Muscle of leg (tissue), 16 donors: ENCODE measurements at places on chromosomes 5 and 9. TPM values are rescaled to one million over a fixed set of nuclear protein-coding genes. Genes with fewer than 3 reads are reported as not detected.

SLC6A19 gene
- total RNA-seq: not detected

FIBCD1 gene
- not detected for total RNA-seq

- no peak overlapping the region for H3K4me3 ChIP-seq
- H3K4me1 ChIP-seq: no peaks in the 10 kb centered on the region
- DNase-seq: no peak
- H3K27me3 ChIP-seq: no peaks in the 10 kb centered on the region
- H3K27ac ChIP-seq: no peak overlapping the region
- H3K36me3 ChIP-seq: no peaks in the 10 kb centered on the region
Observed at GRCh38 chr5:60550311-60550710, 149.7 kb downstream of the DEPDC1B start.

C9orf153 gene
- 0.49 TPM for total RNA-seq

SARDH gene
- 6.3 TPM for total RNA-seq

SPINK6 gene
- total RNA-seq: not detected

PHF24 gene
- 0.09 TPM for total RNA-seq

- no peaks in the 10 kb centered on the region for H3K27me3 ChIP-seq
- H3K36me3 ChIP-seq: no peaks in the 10 kb centered on the region
- no peak overlapping the region for H3K27ac ChIP-seq
- no peak for DNase-seq
- H3K4me1 ChIP-seq: peaks cover 2% of the 10 kb centered on the region
- no peak overlapping the region for H3K4me3 ChIP-seq
Observed at GRCh38 chr5:111997711-111998110, 240.7 kb upstream of the NREP start.

DNA sequence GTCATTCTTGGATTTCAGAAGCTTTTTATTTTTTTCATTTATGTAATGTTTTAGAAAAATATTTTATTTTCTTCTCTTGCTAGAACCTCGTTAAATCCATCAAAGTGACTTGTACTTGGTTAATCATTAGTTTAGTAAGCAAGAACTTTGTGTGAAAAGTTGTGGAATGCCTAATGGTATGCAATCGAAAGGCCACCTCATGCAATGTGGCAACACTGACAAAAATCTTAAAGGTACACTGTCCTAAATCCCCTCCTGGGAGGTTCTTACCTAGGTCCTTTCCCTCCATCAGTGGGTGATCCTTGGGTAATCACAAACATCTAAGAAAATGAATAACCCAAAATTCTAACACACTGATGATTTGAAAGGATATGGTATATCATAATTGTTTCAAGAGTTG is 304.2 kb downstream of the DNAH5 start:
- no peaks in the 10 kb centered on the region for H3K36me3 ChIP-seq
- H3K27ac ChIP-seq: no peak overlapping the region
- H3K4me3 ChIP-seq: no peak overlapping the region
- DNase-seq: no peak
- H3K27me3 ChIP-seq: no peaks in the 10 kb centered on the region
